ENCODE measurements at places on chromosomes 5 and 9.

- DNase-seq = no peak
Observed at GRCh38 chr5:164742025-164742424, 1236.6 kb downstream of the MAT2B start.

- no peak for DNase-seq
Observed at GRCh38 chr5:27129926-27130325, 91.5 kb upstream of the CDH9 start.

- no peak for DNase-seq
Observed at GRCh38 chr9:88661759-88662158, 126.8 kb downstream of the NXNL2 start.

GRCh38 chr5:14505310-14506139, 76.1 kb upstream of the OTULINL start:
- DNase-seq = no peak
